ENCODE measurements at places on chromosomes 6 and 20.
A peak's percentile ranks its signal among the peaks of the same experiment; 100 is the strongest.

GRCh38 chr6:14841901-14842421, 403.9 kb upstream of the JARID2 start:
- no peak for DNase-seq

DNA sequence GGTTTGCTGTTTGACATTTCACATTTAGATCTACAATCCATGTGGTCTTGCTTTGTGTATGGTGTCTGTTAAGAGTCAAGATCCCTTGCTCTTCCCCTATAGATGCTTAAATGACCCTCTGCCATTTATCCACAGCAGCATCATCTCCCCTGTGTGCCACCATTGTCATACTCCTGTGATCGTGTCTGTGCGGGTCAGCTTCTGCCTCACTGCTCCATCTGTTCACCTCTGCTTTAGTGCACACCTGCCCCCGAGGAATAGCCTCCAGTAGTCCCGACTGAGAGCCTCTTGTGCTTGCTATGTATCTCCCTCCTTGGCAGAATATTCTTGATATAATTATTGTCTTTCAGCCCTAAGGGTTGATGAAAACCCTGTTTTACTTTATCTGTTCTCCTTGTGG, 551.2 kb downstream of the CDH26 start:
- no peak for DNase-seq

DNA sequence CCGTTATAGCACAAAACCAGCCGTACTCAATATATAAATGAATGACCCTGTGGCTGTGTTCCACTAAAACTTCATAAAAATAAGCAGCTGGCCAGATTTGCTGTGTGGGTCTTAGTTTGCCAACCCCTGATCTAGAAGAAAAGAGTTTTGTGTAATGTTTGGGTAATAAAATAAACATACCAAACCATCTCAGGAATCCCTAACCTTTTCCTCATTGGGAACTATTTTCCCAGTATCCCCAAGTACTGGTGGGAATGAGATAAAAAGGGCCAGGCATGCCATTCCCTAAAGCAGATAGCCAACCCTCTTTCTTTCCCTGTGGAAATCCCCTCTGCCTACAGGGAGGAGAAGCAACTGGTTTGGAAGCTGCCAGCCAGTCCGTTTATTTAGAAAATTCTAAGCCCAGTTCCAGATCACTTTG, 169.1 kb upstream of the AKAP12 start:
- no peak for DNase-seq

DNA sequence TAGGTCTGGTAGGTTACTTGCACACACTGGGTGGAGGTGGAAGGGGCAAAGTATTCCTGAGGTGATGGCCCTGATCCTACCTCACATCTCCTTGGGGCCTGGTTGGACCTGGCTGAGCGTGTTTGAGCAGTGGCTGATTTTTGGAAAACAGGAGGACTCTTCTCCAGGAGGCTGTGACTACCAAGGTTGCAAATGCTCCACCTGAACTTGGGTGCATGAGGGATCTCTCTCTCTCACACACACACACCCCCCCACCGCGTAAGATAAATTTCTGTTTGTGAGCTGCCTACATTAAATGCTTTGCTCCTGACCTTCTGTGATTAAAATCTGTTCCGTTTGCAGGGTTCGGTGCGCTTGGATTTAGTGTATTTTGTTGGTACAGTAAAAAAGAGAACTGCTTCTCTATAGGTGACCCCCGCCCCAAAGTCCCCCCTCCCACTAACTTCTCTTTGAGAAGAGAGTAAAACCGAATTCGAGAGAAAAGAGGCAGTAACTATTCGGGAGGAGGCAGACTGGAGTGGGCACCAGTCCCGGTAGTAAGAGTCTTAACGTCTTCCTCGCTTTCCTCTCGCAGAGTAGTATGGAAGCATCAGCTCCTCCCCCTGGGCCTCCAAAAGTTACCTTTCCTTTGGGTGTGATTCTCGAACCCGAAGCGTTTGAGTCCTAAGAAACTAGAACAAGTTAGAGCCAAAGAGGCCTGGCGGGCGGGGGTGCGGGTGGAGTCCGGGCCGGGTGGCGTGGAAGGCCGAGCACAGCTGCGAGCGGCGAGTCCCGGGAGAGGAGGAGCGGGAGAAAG, 585 bp upstream of the DSE start:
- DNase-seq, result no peak

DNA sequence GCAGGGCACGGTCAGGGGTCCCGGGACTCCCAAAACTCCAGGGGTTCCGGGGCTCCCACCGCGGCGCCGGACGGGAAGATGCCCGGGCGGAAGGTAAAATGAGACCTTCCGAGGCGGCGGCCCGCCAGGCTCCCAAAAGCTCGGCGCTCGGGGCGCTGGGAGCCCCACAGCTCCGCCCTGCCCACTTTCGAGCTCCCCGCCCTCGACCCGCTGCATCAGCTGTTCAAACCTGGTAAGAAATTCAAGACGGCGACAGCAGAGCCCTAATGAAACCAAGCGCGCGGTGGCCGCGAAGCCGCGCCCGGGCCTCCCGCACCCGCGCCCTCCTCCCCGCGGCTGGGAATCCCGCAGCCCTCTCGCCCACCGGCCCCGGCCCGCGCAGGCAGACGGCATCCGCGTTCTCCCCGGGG, 369 bp downstream of the SLC4A11 start:
- DNase-seq, result peak; percentile 33

GRCh38 chr20:47033665-47034064, 139.0 kb downstream of the EYA2 start:
- DNase-seq, result no peak

GRCh38 chr20:55685425-55685824, 319.9 kb downstream of the CBLN4 start:
- no peak for DNase-seq

DNA sequence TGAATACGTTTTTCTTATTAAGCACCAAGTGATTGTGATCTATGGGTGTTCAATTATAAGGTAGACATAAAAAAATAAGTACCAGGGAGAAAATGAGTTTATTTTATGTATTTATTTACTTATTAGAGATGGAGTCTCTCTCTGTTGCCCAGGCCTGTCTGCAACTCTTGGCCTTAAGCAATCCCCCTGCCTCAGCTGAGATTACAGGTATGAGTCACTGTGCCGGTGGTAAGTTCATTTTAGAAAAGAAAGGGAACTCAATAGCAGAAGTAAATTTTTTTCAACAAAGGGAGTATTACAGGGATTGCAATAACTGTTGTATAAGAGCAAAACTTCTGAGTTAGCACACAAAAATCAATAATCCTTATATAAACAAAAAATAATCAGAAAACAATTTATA, 98.7 kb upstream of the FUT9 start:
- DNase-seq, result no peak

DNA sequence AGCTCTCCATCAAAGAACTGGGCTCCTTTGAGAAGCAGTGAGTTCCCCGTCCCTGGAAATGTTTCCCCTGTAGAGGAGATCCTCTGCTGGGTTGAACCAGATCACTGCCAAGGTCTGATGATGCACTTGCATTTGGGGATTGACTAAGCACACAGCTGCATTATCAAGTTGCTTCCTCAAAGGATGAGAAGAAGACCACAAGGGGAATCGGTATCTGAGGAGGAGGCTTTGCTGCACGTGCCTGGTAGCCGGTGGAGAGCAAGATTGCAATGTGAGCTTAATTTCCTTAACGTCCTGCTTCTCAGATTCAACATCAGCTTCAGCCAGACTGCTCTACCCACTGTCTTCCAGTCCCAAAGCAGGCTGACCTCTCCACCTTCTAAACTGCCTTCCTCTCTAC, 128.8 kb upstream of the STMND1 start:
- DNase-seq, result no peak

DNA sequence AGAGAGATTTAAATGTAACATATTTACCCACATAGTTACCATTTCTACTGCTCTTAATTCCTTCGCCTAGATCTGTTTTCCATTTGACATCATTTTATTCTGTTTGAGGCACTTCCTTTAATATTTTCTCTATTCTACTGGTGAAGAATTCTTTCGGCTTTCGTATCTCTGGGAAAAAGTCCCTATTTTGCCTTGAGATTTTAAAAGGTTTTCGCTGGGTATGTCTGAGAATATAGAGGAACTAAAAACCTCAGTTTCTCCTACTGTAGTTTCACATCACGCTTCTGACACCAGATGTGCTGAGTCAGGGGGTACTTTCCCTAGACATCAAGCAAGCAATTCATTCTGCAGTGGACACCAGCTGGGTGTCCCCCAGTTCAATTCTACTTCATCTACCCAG, 61.7 kb downstream of the E2F3 start:
- no peak for DNase-seq

DNA sequence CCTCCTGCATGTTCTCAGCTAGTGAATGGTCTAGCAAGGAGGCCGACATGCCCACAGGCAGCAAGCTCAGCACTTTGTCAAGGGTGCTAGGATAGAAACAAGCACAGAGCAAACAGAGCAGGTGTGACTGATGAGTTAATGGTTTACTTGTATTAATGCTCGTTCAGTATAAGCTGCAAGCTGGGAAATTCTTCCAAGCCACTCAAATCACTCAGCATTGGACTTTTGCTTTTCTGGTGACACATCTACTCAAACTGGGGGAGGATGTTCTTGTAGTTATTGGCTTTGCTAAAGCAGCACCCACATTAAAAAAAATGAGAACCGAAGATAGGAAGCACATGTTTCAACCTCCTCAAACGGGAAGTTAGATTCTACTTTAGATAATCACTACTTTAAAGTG, 43.1 kb upstream of the NEDD9 start:
- no peak for DNase-seq

DNA sequence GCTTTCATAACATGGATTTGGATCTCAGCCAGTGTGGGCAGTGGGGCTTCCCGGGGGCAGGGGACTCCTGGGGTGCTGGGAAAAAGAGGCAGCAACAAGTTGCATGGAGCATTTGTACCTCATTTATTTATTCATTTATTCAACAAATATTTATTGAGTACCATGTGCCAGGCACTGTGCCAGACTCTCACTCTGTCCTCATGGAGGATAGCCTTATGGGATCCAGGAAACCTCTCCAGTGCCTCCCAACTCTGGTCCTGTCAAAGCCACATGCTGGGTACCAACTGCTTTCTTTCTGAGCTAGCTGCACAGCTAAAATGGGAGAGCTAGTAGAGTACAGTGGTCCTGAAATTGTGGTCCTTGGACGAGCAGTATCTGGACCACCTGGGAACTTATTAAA, 87.8 kb upstream of the EPB41L1 start:
- DNase-seq, result no peak

DNA sequence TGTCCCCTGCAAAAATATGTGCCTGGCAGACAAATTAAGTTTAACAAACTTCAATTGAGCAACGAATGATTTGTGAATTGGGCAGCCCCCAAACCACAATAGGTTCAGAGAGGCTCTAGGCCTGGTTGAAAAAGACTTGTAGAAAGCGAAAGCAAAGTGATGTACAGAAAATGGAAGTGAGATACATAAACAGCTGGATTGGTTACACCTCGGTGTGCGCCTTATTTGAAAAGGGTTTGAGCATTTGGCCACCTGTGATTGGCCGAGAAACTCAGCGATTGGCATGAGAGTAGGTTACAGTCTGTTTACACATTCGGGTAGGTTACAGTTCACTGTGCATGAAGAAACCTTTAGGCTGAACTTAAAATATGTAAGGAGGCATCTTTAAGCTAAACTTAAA, 136.9 kb downstream of the CD83 start:
- DNase-seq, result no peak

- no peak for DNase-seq
These were observed 14.5 kb downstream of the BRD2 start for GRCh38 chr6:32982702-32983492.

GRCh38 chr20:62303340-62304226, 786 bp downstream of the ADRM1 start:
- no peak for DNase-seq

GRCh38 chr6:107770541-107770940, 53.6 kb downstream of the SCML4 start:
- no peak for DNase-seq

GRCh38 chr6:101747716-101748115, 354.2 kb downstream of the GRIK2 start:
- DNase-seq, result no peak

- no peak for DNase-seq
These were observed 18.5 kb downstream of the DST start for GRCh38 chr6:56624046-56624727.

DNA sequence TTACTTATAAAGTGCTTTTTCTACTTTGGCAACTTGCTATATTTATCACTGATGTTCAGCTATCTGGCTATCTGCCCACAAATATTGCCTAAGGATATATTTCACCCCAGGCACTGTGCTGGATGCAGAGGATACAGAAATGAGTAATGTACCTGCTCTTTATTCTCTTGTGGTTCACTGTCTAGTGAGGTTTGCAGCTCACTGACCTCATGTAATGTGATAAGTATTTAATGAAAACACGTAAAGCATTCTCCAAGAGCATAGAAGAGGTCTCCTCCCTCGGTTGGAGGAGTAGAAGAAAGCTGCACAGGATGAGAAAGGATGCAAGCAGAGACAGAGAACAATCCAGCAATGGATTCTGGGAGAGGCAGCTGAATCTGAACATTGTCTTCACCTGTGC, 610.7 kb downstream of the CBLN4 start:
- no peak for DNase-seq

Data from activated T-cell treated with anti-CD3 and anti-CD28 coated beads for 4 hours (primary cell).